ENCODE measurements at places on chromosomes 4 and X.

DNA sequence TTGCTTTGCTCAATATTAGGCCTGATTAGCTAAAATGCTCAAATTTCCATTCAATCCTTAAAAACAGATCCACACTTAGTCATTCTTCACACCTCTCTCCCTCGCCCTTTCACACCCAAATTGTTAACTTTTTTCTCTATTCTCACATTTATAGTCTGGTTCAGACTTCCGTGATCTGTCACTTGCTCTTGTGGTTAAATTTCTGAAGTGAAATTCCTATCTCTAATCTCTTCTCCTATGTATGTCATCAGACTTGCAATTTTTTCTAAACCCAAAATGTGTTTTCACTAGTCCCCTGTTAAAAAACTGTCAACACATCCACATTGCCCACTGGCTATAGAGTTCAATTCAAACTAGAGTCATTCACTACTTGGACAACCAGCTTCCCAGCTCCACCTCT, 63.2 kb downstream of the SNCA start:
- DNase-seq = no peak

GRCh38 chrX:31320740-31321139, 248.9 kb upstream of the FTHL17 start:
- no peak for DNase-seq

GRCh38 chr4:169582203-169582602, 30.2 kb downstream of the NEK1 start:
- no peak for DNase-seq

GRCh38 chr4:138348055-138348454, 105.9 kb upstream of the SLC7A11 start:
- no peak for DNase-seq

DNA sequence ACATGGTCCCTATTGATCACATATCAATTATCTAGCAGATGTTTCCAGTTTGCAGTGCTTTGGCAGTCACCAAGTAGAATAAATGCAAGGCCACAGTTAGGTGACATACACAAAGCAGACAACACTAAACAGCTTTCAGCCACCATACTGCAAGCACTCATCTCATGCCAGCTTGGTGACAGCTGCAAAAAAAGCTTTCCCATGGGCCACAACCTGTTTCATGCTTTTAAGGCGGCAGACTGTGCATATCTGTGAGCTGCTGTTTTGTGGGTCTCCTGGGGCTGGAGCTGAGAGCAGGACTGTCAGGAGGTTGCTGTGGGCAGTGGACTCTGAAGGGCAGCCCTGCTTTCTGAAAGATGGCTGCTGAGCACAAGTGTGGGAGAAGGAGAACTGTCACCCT, 82.6 kb downstream of the FHDC1 start:
- no peak for DNase-seq

DNA sequence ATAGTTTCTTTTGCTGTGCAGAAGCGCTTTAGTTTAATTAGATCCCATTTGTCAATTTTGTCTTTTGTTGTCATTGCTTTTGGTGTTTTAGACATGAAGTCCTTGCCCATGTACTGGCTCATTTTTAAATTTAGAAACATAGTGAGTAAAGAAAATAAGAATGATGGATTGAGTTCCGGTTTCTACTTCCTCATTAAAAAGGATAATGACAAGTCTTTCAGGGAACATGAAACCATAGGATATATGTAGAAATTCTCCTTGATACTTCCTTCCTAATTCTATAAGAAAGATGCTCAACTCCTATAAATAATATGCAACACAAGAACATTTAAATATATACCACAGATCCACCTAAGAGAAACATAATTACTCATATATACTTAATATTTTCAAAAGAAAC, 240.9 kb downstream of the BANK1 start:
- DNase-seq = no peak

DNA sequence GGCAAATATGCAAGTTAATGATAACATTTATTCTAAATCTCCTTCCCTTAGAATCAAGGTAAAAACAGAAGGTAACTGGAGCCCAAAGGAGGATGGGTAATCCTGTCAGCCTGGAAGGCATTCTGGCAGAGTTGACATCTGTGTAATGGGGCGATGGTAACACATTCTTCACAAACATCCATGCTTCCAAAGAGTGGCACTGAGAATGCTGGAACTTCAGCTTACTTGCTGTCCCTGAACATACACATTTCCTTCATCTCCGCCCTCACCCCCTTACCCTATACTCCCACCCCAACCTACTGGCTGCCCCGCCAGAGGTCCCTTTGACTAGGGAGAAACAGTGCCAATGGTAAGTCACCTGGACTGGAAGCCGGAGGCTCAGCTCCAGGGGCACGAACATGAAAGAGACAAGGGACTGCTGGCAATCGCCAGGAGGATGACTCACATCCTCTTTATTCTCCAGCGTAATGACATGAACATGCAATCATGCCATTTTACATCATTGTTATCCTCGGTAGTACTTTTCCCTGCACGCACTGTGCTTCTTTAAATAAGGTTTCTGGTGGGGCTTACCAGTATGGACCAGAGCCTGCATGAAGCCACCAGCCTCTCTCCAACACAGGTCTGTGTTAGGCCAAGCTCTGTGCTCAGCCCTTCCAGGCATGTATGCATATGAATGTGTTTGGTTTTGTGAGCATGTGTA, 694.2 kb upstream of the TENM3 start:
- DNase-seq = no peak

DNA sequence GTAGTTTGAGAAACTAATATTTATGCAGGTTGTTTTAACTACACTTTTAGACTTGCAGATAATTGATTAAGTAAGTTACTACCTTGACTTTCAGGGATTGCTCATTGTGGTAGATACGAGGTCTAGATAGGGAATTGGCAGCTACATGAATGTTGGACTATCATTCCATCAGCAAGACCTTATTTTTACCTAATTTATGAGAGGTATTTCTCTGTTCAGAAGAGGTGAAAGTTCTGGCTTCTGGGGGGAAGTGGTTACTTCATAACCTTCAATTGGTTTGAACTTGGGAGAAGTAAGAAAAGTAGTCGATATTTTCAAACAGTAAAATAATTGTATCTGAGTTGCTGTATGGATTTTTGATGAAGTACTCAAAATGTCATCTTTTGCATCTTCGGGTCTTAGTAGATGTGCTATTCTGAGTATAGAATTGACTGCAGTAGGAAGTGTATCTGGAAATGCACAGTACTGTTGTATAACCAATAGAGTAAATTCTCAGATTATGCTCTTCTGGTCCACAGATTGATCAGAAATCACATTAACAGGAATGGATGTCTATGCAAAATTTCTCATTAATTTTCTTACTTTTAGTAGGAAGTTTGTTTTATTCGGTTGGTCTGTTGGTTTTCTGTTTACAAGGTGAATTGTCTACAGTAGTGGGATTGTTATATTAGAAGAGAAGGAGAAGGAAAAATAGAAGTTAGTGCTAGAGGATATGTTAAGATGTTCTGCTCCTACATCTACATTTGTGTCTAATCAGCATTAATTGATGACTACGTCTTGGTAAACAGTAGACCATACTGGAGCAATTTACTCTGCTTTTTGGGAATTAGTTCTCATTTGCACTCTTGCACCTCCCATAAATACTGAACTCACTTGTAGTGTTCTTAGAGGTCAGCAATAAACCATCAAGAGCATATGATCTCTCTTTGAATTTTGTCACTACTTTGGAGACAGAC, 3.0 kb downstream of the NFKB1 start:
- no peak for DNase-seq

DNA sequence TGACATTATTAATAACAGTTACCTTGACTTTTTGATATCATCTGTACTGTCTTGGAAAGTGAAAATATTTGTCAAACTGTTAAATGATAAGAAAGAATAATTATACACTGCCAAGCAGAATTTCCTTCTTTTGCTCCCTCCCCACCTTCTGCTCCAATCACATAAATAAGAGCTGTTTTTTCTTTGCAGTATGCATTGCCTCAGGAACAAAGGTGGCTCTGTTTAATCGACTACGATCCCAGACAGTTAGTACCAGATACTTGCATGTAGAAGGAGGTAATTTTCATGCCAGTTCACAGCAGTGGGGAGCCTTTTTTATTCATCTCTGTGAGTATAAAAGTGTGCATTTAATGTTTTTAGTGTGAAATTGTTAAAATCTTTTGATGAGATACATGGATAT, 66.1 kb downstream of the CCKAR start:
- DNase-seq = no peak

DNA sequence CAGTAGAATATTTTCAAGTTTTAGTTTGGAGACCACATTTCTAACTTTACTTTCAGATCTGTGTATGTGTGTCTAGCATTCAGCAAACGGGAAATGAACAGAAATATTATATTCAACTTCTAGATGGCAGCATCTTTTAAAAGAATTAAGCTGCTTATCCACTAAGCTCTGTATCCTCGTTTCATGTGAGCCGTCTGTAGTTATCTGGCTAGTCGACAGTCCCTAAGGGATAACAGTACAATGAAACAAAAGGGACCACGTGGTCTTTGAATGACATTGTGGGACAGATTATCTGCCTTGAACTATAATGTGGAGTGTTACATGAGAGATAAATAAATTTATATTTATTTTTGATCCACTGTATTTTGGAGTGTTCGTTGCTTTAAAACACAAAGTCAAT, 35.8 kb upstream of the PRSS12 start:
- DNase-seq = no peak

- no peak for DNase-seq
Observed at GRCh38 chr4:95209927-95210326, 338.8 kb downstream of the UNC5C start.

GRCh38 chr4:107876099-107876498, 51.4 kb downstream of the SGMS2 start:
- no peak for DNase-seq

DNA sequence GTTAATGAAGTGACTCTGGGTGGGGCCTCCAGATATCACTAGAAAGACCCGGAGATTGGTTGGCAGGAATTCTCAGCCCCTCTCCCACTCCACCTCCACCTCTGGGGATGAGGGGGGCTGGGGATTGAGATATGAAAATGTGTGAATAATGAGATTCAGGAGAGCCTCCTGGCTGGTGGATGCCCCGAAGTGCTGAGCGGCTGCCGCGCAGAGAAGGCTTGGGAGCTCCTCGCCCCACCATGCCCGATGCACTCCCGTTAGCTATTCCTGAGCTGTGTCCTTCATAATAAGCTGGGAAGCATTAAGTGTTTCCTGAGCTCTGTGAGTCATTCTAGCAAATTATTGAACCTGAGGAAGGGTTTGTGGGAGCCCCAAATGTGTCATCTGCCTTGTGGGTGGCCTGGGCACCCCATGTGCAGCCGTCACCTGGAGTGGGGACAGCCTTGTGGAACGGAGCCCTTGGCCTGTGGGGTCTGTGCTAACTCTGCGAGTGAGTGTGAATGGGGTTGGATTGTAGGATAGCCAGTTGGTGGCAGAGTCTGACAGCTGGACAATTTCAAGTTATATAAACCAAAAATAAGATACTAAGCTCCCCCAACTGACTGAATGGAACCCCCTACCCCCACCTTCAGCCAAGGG, 4.4 kb upstream of the MAEA start:
- DNase-seq = no peak

DNA sequence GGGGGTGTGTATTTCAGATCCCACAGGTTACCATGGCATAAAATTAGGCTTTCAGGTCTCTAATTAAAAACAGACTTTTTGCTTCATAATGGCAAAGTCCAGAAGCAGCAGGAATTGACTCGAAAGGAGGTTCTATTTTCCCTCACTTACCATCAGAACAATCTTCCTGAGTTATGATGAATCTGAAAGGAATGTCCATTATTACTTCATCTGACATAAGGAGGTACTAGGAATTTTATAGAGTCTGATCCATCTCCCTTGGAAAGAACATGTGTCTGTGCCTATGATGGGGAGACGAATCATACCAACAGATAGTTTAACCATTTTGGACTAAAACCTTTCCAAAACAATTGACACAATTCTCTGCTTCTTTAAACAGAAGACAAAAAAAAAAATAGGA, 206.3 kb upstream of the FGF13 start:
- no peak for DNase-seq

DNA sequence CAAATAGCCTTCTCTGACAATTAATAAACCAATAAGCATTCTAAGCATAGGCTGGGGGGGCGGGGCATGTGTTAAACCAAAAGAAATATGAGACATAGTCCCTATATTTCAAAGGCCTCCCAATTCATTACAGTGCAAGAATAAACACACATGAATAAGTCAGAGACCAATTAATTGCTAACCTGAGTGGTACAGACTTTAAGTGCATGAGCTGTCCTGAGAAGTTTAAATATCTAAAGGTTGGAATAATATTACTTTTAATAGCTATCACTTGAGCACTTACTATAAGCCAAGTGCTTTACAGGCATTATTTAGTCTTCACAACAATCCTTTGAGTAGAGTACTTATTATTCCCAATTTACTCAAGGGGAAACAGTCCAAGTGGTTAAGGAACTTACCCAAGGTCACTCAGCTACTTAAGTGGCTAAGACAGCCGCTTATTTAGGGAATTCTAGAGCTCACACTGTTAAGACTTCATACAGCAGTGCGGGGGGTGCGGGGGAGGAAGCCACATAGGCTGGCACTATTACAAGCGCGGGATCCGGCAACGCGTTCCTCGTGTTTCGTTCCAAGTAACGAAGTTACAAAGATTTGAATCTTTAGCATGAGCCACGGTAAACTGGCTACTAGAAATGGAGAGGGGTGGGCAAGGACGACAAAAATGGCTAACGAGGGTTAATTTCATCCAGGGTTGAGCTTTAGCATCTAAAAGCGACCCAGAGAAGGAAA, 1.4 kb downstream of the THOC2 start:
- DNase-seq = no peak

DNA sequence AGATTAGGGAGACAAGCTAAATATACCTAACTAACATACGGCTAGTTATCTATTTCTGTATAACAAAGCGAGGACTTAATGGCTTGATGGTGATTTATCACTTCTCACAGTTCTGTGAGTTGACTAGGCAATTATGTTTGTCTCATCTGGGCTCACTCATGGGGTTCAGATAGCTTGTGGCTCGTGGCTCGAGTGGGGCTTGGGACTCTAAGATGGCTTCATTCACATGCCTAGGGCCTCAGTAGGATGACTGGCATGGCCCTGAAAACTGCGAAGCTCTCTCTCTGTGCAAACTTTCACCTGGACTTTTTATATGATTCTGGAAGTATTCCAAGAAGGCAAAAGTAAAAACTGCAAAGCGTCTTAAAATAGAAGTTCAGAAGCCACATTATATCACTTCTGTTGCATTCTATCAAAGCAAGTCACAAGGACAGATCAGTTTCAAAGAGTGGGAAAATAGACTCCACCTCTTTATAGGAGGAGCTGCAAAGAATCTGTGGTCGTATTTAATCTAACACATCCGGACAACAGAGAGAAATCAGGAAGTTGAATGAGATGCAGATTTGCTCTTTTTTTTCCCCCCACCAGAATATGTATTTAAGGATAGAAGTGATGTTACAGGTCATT, 491.2 kb downstream of the INPP4B start:
- DNase-seq = no peak
